ENCODE measurements at places on chromosomes 3 and 15.
A peak's percentile ranks its signal among the peaks of the same experiment; 100 is the strongest.

DNA sequence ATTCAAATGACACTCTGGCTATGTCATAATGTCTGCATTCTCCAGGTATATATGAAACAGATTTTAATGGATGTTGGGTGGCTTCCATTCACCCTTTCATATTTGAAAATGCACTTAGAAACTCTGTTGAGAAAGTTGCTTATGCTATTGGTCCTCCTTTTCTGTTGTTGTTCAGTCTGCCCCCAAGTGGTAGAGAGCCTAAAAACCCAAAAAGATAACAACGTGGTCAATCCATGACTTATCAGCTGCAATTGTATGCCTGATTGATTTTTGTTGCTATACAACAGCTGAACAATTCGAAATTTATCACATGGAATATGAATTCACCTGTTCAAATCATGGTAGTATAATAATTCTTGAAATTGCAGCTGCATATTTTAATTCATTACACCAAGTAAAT is 279.8 kb downstream of the ROBO2 start:
- DNase-seq = no peak

- DNase-seq = peak; percentile 17
Observed at GRCh38 chr3:56980798-56981390, 79.6 kb upstream of the SPATA12 start.

GRCh38 chr15:89018207-89018606 is 70.0 kb upstream of the ABHD2 start:
- DNase-seq = no peak

DNA sequence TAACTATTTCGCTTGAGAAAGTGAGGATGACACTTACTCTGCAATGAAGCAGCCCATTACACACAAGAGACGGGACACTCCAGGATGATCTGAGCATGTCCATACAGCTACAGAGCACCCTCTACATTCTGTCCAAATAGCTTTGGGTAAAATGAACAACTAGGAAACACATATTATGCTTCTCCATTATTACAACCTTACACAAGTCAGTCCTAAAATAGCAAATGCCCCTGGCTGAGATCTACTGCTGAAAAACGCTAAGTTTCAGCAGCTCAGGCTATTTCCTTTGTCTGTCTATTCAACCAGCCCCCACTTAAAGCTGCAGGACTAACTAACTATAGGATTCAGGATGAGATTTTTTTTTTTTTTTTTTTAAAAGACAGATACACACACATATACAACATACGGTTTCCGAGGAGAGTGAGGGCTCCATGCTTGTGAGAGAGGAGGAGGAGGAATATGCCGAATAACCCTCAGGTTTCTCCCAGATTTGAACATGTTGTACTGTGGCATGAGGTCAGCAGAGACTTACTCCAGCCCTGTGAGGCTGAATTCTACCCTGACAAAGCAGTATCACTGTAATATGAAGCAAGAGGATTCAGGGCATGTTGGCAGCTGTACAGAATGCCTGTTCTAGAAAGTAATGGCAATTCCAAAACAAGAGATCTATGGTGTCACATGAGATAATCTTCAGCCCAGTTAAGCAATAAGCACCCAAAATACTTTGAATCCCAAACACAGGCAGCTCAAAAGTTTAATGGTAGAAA is 117.3 kb upstream of the PLXND1 start:
- no peak for DNase-seq

DNA sequence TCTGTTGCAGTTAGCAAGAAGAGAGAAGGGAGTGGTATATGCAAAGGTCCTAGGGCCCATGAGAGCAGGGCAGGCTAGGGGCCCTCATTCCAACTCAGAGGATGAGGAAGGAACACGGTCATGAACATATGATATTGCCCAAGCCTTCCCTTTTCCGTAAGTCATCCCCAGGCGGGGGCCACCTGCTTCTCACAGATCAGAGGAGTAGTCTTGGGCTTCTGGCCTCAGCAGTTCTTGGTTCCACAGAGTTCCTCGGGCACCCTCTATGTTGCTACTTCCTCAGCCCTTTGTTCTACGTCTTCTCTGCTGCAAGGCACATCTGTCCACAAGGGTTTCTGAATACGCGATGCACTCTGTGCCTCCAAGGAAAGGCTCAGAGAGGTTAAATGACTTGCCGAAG is 25.3 kb downstream of the EPHB3 start:
- DNase-seq = no peak

DNA sequence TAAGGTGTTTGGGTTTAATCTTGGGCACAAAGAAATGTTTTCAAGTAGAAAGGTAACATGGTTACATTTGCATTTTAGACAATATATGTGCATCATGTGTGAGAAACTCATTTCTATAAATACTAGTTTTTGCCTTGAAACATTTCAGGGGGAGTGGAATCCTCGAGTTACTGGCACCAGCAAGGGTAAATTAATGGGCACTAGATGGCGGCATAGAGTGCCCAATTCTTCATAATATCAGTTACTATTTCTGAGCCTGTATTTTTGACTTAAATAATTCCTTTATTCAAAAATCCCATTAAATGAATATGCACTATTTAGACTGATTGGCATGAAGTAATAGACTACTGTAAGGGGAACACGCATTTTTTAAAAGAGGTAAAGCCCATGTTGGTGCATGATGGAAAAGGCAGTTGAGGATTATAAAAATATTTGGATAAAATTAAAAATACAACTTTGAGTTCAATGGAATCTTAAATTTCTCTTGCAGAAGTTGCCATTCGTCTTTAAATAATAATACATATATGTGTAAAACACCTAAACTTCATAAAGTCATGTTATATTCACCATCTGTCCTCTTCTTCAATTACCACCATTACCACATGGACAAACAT is 106.3 kb downstream of the ZBTB20 start:
- peak; percentile 25 for DNase-seq
